ENCODE measurements at places on chromosomes 1 and 21.

DNA sequence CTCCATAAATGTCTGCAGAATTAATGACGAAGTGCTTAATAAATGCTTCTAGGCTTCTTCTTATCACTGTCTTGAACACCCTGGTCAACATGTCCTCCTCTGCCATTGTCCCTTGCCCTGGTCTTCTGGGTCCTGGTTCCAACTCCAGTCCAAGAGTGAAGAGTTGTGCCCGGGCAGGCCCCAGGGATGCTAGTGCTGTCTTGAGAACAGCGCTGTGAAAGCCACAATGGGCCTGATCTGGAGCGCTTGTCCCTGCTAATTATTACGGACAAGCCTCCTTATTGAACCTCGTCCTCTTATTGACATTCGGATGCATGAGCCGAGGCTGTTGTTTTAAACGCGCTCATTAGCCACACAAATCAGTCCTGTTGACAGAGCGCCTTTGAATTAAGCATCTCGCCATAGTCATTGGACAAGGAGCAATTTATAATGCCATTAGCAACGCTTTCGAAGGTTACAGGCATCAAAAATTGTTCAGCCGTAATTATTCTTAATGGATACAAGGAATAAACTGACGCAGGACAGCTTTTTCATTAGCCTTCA is 211.6 kb upstream of the POU3F1 start:
- no peaks in the 10 kb centered on the region for H3K36me3 ChIP-seq
- no peak overlapping the region for H3K4me3 ChIP-seq
- no peak overlapping the region for H3K27ac ChIP-seq

DNA sequence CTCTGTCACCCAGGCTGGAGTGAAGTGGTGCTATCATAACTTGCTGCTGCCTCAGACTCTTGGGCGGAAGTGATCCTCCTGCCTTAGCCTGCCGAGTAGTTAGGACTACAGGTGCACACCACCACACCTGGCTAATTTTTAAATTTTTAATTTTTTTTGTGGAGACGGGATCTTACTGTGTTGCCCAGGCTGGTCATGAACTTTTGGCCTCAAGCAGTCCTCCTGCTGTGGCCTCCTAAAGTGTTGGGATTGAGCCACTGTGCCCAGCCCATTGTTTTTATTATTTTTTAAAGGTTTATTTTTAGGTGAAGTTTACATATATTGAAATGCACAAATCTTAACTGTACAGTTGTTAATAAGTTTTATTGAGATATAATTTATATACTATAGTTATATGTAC is 3.2 kb downstream of the MTF2 start:
- no peaks in the 10 kb centered on the region for H3K27me3 ChIP-seq
- no peak for DNase-seq
- H3K36me3 ChIP-seq, result peaks cover 25% of the 10 kb centered on the region
- peaks cover 42% of the 10 kb centered on the region for H3K4me1 ChIP-seq
- peak overlapping the region; percentile 32 for H3K4me3 ChIP-seq

DNA sequence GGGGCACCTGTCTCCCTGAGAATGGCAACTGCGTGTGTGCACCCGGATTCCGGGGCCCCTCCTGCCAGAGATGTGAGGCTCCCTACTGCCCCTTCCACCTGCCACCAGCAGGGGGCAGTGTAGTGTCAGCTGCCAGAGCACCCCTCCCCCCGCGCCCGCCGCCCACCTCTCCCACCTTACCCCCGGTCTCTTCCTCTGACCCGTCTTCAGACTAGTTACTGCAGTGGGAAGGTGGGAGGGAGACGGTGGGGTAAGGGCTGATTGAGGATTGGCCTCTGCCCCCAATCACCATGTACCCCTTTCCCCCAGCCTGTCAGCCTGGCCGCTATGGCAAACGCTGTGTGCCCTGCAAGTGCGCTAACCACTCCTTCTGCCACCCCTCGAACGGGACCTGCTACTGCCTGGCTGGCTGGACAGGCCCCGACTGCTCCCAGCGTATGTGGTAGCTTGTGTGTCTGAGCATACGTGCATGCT is 10.1 kb upstream of the LRRC71 start:
- no peak overlapping the region for H3K4me3 ChIP-seq
- H3K27me3 ChIP-seq, result no peaks in the 10 kb centered on the region
- H3K4me1 ChIP-seq, result peaks cover 7% of the 10 kb centered on the region
- H3K36me3 ChIP-seq, result peaks cover 30% of the 10 kb centered on the region
- H3K27ac ChIP-seq, result no peak overlapping the region

DNA sequence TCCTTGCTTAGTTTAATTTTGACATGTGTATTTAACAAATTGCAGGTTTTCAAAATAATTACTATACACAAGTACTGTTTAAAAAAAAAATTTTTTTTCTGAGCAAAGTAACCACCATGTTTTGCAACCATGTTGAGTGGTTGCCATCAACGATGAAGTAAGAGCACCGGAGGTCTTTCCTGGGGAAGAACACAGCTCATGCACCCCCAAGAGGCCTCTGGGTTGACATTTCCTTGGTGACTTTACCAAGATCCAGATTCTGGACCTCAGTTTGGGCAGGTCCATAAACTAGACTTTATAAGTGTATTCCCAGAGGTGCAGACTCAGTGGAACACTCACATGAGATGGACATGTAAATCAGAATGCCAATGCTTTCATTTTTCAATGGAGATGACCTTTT is 36.8 kb upstream of the RALGPS2 start:
- H3K4me3 ChIP-seq, result no peak overlapping the region
- no peak overlapping the region for H3K27ac ChIP-seq
- peaks cover 24% of the 10 kb centered on the region for H3K4me1 ChIP-seq
- no peaks in the 10 kb centered on the region for H3K36me3 ChIP-seq
- no peak for DNase-seq

DNA sequence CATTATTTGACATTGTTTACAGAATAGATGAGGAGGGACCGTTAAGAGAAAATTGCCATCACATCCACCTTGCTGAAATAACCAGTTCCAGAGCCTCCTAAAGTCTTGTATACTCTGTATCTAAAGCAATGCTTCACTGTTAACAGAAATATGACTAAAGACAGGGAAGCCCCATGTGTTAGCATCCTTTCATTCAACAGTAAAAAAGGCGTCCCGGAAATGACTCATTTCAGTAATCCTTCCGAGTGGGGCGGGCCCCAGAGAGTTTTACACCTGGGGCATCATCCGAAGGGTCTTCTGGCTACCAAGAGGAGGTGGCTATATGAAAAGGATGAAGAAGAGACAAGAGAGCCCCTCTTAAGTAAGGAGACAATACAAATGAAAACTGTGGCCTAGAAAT is 227.2 kb downstream of the SLC45A1 start:
- H3K4me1 ChIP-seq, result peaks cover 13% of the 10 kb centered on the region
- peaks cover 19% of the 10 kb centered on the region for H3K36me3 ChIP-seq
- no peaks in the 10 kb centered on the region for H3K27me3 ChIP-seq
- DNase-seq, result no peak
- H3K4me3 ChIP-seq, result no peak overlapping the region

- H3K4me3 ChIP-seq, result no peak overlapping the region
- H3K27ac ChIP-seq, result no peak overlapping the region
- no peak for DNase-seq
- H3K4me1 ChIP-seq, result peaks cover 1% of the 10 kb centered on the region
These were observed 397.9 kb downstream of the HHAT start for GRCh38 chr1:210726621-210727020.

DNA sequence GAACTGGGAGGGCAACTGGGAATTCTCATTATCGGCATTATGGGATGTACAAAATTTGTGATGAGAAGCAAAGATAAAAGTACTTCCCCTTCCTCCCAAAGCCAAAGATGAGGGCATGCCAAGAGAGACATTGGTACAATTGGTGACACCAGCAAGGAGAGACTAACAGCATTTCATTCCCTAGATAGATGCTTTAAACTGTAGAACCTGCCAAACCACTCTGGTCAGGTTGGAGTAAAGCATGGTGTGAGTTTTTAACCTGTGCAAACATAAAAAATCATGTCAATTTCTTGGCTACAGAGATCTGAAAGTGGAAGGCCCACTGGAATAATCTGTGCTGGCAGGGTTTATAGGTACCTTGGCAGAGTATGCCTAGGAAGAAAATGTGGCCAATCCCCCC is 19.4 kb downstream of the CTXND2 start:
- DNase-seq, result no peak
- no peak overlapping the region for H3K27ac ChIP-seq
- H3K27me3 ChIP-seq, result peaks cover 3% of the 10 kb centered on the region
- H3K4me3 ChIP-seq, result no peak overlapping the region
- H3K36me3 ChIP-seq, result no peaks in the 10 kb centered on the region
- H3K4me1 ChIP-seq, result no peaks in the 10 kb centered on the region

GRCh38 chr1:96234299-96234698 is 487.3 kb upstream of the PTBP2 start:
- no peak for DNase-seq
- H3K36me3 ChIP-seq, result no peaks in the 10 kb centered on the region
- H3K4me3 ChIP-seq, result no peak overlapping the region
- no peak overlapping the region for H3K27ac ChIP-seq
- H3K27me3 ChIP-seq, result no peaks in the 10 kb centered on the region
- peaks cover 10% of the 10 kb centered on the region for H3K4me1 ChIP-seq

DNA sequence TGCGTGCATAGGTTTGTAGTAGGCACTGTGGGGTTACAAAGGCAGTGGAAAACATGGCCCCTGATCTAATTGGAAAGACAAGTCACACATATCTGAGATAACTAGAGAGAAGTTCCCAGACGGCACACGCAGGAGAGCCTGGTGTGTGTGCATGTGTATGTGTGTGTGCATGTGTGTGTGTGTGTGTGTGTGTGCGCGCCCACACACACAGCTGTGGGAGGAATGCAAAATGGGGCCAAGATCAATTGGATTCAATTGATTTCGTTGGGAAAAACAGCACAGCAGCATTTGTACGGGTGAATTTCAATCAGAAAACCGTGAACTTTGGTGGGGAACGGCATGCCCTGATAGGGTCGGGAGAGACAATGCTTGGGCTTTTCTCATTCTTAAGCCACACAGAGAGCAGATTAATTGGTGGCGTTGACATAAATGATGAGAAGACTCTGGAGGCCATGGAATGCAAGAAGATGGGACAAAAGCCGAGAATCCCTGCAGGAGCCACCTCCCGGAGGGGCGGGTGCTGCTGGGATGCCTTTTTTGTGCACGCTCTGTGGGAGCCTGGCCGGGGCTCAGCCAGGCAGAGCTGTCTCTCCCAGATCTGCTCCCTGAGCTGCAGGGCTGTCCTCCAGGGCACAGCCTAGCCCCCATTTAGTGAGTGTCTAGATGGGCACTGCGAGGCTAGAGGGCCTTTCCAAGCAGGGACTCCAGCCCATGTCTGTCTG is 322.0 kb downstream of the CAMTA1 start:
- H3K36me3 ChIP-seq, result no peaks in the 10 kb centered on the region
- H3K4me3 ChIP-seq, result no peak overlapping the region
- no peak for DNase-seq
- no peak overlapping the region for H3K27ac ChIP-seq

All from osteocyte (in vitro differentiated cells).